ENCODE measurements at places on chromosomes 13 and 19.
A peak's percentile ranks its signal among the peaks of the same experiment; 100 is the strongest.

DNA sequence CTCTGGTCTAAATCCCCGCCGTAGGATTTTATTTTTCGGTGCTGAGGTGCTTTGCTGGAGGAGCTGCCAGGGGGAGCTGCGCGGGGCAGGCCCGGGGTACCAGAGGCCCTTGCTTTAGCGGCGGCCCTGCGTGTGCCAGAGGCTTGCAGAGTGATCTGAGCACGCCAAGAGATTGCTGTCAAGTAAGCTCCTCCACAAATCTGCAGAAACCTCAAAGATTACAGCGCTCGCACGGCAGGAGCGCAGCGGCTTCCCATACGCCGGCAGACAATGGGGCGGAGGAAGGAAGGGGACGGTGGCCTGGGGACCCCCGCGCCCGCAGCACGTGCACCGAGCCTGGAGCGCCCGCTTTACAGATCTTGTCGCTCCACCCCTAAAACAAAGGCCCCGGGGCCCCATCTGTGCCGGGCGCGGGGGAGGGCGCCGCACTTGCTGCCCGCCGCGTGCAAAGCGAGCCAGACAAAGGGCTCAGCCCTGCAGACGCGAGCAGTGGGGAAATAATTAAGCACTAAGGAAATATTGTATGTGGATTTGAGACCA, 9.1 kb upstream of the C19orf12 start:
- no peak for DNase-seq
- H3K36me3 ChIP-seq: no peaks in the 10 kb centered on the region
- H3K4me3 ChIP-seq: no peak overlapping the region
- H3K27me3 ChIP-seq: peaks cover 32% of the 10 kb centered on the region
- peaks cover 2% of the 10 kb centered on the region for H3K4me1 ChIP-seq

DNA sequence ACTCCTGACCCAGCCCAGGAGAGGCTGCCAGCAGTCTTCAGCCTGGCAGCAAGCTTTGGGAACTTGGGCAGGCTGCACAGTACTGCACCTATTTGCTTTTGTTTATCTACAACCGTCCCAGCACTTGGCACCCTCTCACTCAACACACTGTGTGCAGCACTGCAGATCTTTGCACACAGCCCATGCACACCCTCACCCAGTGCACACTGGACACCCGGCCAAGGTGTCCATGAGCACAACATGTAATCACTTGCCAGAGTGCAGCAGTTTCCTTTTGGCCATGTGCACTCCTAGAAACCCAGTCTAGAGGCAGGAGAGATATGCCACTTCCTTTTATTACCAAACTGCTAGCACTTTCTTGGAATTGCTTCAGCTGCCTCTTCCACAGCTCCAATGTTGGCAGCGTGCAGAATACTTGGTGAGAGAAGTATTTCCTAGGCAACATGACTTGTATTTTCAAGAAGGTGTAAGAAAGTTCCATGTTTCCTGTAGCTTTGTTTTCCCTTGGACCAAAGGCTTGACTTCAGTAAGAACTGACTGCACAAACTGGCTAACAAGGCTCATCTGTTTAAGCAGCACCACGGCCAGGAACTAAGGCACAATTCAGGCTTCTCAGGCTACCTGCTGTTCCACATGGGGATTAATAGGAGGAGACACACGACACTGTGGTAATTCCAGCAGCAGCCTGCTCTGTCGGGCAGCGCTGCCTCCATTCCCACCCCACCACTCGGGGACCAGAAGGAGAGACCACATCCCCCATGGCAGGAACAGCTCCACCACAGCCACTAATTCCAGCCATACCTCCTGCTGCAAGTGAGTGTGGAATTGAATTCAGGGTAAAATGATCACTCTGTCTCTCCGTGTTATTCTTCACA, 15.3 kb downstream of the ATP7B start:
- no peaks in the 10 kb centered on the region for H3K36me3 ChIP-seq
- no peak for DNase-seq
- H3K27ac ChIP-seq: no peak overlapping the region
- peaks cover 9% of the 10 kb centered on the region for H3K27me3 ChIP-seq

GRCh38 chr19:17104679-17105078, 29.1 kb downstream of the MYO9B start:
- H3K4me1 ChIP-seq: peaks cover 83% of the 10 kb centered on the region
- peak overlapping the region; percentile 84 for H3K27ac ChIP-seq
- peak overlapping the region; percentile 64 for H3K4me3 ChIP-seq

- no peaks in the 10 kb centered on the region for H3K27me3 ChIP-seq
- no peak for DNase-seq
- H3K4me3 ChIP-seq: no peak overlapping the region
- no peaks in the 10 kb centered on the region for H3K4me1 ChIP-seq
Observed at GRCh38 chr19:31537136-31537535, 187.9 kb upstream of the TSHZ3 start.

DNA sequence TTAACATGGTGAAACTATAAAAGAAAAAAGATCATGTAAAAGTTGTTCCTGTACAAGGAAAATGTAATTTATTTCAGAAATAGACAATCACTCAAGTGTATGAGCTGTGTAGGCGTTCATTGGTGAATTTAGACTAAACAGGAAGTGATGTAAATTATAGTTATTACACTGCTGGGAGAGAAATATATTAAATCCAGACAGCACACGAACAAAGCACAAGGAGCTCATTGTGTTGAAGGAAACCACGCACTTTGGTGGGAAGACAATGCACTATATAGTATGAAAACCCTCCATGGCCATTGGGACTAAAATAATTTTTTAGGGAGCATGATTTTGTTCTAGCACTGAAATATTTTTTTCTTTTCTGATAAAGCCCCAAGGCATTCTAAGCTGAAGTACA, 450.5 kb downstream of the KLF12 start:
- no peak for DNase-seq
- H3K36me3 ChIP-seq: peaks cover 27% of the 10 kb centered on the region
- no peak overlapping the region for H3K27ac ChIP-seq
- no peaks in the 10 kb centered on the region for H3K4me1 ChIP-seq
- H3K4me3 ChIP-seq: no peak overlapping the region

GRCh38 chr13:97369261-97369893, 64.6 kb upstream of the RAP2A start:
- no peaks in the 10 kb centered on the region for H3K27me3 ChIP-seq
- no peak for DNase-seq
- H3K4me3 ChIP-seq: peak overlapping the region; percentile 84
- H3K4me1 ChIP-seq: peaks cover 16% of the 10 kb centered on the region

DNA sequence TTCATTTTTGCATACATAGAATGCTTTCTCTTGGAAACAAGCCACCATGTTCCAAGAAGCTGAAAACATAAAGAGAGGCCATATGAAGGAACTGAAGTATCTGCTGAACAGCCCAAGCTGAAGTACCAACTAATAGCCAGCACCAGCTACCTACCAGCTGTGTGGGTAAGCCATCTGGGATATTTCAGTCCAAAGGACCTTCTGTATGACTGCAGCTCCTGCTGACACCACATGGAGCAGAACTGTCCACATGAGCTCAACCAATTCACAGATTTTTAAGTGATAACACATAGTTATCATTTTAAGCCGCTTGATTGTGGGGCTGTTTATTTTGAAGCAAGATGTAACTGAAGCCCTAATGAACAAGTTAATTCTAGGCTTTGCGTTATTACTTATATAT, 621.1 kb upstream of the KLHL1 start:
- H3K4me1 ChIP-seq: no peaks in the 10 kb centered on the region
- no peak overlapping the region for H3K27ac ChIP-seq
- no peak for DNase-seq

DNA sequence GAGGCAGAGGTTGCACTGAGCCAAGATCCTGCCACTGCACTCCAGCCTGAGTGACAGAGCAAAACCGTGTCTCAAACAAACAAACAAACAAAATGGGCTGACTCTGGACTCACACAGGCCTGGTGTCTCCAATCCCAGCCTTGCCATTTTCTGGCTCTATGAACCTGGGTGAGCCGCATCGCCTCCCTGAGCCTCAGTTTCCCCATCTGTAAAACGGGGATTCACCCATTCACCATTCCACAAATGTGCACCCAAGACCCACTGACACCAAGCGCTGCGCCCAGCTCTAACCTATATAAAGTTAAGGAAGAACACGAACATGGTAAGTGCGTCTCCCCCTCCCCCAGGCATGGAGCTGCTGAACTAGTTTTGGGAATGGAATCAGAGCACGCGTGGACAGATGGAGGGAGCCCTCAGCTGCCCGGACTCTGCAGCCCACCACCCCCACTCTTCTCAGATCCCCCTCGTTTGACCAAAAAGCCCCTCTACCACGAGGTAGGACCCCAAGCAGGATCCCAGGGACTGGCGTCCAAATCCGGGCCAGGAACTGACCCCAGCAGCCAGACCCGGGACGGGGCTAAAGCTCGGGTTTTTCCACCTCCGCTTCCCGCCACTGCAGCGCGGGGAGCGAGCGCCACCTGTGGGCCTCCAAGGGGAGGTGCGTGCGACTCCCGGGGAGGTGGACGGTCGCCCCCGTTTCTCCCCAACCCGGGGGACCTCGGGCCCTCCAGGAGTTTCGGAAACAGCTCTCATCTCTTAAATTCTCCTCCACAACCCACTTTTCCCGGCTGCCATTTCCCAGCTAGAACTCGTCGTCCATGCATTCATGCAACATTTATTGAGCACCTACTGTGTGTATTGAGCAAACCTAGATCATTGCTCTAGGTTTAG, 33.0 kb upstream of the ADGRE5 start:
- peak; percentile 66 for DNase-seq
- H3K27ac ChIP-seq: peak overlapping the region; percentile 24
- peaks cover 27% of the 10 kb centered on the region for H3K4me1 ChIP-seq
- H3K27me3 ChIP-seq: no peaks in the 10 kb centered on the region
- H3K4me3 ChIP-seq: peak overlapping the region; percentile 57

DNA sequence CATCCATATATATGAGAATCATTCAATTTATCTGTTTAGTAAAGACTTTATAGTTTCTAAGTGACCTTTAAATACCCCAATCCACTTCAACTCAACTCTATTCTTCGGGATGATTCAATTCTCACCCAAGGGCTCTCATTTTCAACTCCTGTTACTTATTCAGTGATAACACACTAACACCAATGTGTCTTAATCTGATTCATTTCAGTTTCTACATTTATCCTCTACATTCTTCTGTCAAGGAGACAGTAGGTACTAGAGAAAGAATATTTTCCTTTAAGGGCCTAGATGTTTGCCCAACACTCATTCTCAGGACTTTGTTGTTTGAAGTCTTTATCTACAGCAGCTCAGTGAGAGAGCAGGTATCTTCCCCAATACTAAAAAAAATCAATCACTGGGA, 7.1 kb downstream of the ARGLU1 start:
- peaks cover 64% of the 10 kb centered on the region for H3K4me1 ChIP-seq
- H3K36me3 ChIP-seq: peaks cover 37% of the 10 kb centered on the region
- no peak for DNase-seq
- H3K27ac ChIP-seq: peak overlapping the region; percentile 2
- H3K27me3 ChIP-seq: no peaks in the 10 kb centered on the region

DNA sequence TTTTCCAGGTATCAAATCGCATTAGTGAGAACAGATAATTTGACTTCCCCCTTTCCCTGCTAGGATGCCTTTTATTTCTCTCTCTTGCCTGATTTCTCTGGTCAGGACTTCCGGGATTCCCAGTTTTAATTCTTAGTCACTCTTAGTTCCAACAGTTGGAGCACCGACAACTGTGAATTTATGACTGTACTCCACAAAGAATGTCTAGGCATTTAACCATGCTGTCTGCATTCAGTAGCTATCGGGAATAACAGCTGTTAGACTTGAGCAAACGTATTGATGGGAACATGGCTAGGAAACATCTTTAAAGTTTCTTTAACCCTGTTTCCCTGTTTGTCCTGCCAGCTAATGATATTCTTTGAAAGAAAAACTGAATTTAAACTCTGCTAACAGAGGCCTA, 14.1 kb upstream of the SPACA7 start:
- H3K4me3 ChIP-seq: no peak overlapping the region
- no peaks in the 10 kb centered on the region for H3K4me1 ChIP-seq
- no peak for DNase-seq

GRCh38 chr13:47673009-47673850, 327.8 kb downstream of the SUCLA2 start:
- no peak overlapping the region for H3K4me3 ChIP-seq
- no peak overlapping the region for H3K27ac ChIP-seq
- no peak for DNase-seq
- H3K27me3 ChIP-seq: no peaks in the 10 kb centered on the region
- no peaks in the 10 kb centered on the region for H3K36me3 ChIP-seq

GRCh38 chr13:21657538-21657937, 13.3 kb upstream of the FGF9 start:
- no peak overlapping the region for H3K27ac ChIP-seq
- DNase-seq: no peak
- no peaks in the 10 kb centered on the region for H3K36me3 ChIP-seq
- H3K4me3 ChIP-seq: no peak overlapping the region
- H3K27me3 ChIP-seq: peaks cover 38% of the 10 kb centered on the region

- H3K36me3 ChIP-seq: no peaks in the 10 kb centered on the region
- H3K4me1 ChIP-seq: peaks cover 9% of the 10 kb centered on the region
- no peak for DNase-seq
Observed at GRCh38 chr19:14661372-14661924, 13.2 kb downstream of the ADGRE3 start.

DNA sequence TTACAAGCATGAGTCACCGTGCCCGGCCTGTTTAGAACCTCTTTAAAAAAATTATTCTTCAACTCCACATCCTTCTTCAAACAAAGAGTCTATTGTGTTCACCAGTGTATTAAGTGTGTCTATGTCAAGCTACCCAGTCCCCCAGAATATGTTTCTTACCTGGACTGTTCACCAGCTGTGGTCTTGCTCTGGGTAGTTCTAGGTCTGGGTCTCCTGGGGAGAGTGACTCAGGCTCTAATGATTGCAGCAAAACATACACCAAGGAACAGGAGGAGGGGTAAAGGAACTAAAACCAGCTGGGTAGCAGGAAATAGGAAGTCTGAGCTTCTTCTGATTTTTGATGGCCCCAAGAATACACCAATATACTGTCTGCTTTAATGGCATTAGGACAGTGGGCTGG, at the start of gene FPR1:
TSS of gene FPR1 (minus strand) at position 224 of the 400 bp plus-strand sequence. CDS start 4,884 bp downstream, outside the sequence.
- peaks cover 12% of the 10 kb centered on the region for H3K4me1 ChIP-seq
- H3K27ac ChIP-seq: peak within 1 kb of the TSS; percentile 57

GRCh38 chr13:34035676-34036325, 217.9 kb downstream of the RFC3 start:
- H3K4me1 ChIP-seq: peaks cover 3% of the 10 kb centered on the region
- DNase-seq: no peak
- H3K27me3 ChIP-seq: no peaks in the 10 kb centered on the region
- H3K27ac ChIP-seq: no peak overlapping the region
- H3K4me3 ChIP-seq: no peak overlapping the region

DNA sequence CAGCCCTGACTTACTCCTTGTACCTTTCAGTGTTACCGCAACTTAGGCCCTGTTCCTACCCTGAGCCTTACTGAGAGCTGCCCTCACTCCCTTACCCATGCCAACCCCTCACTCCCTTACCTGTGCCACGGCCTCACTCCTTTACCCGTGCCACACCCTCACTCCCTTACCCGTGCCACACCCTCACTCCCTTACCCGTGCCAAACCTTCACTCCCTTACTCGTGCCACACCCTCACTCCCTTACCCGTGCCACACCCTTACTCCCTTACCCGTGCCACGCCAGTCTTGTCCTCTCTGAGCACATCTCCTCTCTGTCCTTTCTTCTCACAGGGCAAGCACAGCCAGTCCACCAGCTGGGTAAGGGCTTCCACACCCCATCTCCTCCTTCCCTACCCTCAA, 20.3 kb downstream of the AXL start:
- no peak overlapping the region for H3K4me3 ChIP-seq
- H3K4me1 ChIP-seq: no peaks in the 10 kb centered on the region
- DNase-seq: no peak
- H3K27me3 ChIP-seq: peaks cover 16% of the 10 kb centered on the region
- H3K27ac ChIP-seq: no peak overlapping the region
- H3K36me3 ChIP-seq: no peaks in the 10 kb centered on the region

- H3K36me3 ChIP-seq: peaks cover 70% of the 10 kb centered on the region
- no peak for DNase-seq
- H3K27me3 ChIP-seq: no peaks in the 10 kb centered on the region
- no peak overlapping the region for H3K27ac ChIP-seq
- peaks cover 5% of the 10 kb centered on the region for H3K4me1 ChIP-seq
- H3K4me3 ChIP-seq: no peak overlapping the region
Observed at GRCh38 chr19:38183251-38183897, 40.6 kb downstream of the DPF1 start.

All from activated B cell treated with CpG ODN at 0.5 μM for 24 hours (primary cell).